Astrocyte (in vitro differentiated cells and primary cell): ENCODE measurements at places on chromosomes 12 and 14. TPM values are rescaled to one million over a fixed set of nuclear protein-coding genes. Genes with fewer than 3 reads are reported as not detected.

The RIC8B gene
- total RNA-seq, result 16.1 and 19.7 TPM in 2 replicates

The CTSG gene
- total RNA-seq, result not detected in 2 replicates

The GPR132 gene
- total RNA-seq, result 1.7 and 2.2 TPM in 2 replicates

The CACNA2D4 gene
- total RNA-seq, result 0.09 and 0.26 TPM in 2 replicates

The ANO4 gene
- total RNA-seq, result 41.3 and 42.8 TPM in 2 replicates

The CD163 gene
- not detected in 2 replicates for total RNA-seq

GRCh38 chr12:60035835-60036234 lies 440.0 kb downstream of the SLC16A7 start:
- peak; percentile 47 for DNase-seq

GRCh38 chr14:104037903-104038302 lies 47.6 kb upstream of the ASPG start:
- DNase-seq, result no peak

GRCh38 chr14:50808053-50808452 lies 22.9 kb downstream of the NIN start:
- no peak for DNase-seq

DNA sequence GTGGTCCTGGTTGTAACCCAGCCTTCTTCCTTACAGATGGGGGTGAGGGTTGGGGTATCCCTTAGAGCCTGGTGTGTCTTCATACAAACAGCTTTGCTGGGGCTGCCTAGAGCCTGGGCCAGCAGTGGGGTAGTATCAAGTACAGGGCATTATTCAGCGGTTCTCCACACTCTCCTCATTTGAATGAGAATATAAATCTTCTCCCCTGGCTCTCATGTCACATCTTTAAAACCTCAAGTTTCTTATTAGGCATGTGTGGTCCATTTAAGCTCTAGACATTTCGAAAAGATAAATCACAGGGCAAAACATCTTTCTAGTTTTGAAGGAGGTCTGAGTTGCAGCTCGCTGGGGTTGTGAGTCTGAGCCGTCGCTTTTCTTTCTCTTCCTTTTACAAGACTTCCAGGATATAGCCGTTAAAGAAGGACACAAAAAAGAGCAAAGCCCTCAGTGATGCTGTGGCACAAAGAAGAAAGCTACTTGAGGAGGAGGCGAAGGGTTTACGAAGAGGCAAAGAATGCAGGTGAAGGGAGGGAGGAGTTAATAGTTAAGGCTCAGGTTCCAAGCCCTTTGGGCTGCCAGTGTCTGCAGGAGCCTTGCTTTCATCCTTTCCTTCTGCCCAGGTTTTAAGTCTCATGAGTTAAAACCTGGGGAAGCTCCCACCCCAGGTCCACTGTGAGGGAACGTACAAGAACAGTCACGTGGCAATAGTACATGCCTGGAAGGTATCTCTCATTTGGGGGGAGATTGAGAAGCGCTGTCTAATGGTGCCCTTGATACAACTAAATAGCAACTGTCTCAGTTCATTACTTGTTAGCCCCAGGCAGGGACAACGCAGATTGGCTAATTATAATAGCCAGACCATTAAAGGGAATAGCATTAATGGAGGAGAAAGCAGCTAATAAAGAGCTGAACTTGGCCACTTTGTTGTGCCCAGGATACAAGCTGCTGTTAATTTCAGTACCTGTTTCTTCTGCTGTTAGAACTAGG lies 94.2 kb downstream of the ETV6 start:
- DNase-seq, result no peak

DNA sequence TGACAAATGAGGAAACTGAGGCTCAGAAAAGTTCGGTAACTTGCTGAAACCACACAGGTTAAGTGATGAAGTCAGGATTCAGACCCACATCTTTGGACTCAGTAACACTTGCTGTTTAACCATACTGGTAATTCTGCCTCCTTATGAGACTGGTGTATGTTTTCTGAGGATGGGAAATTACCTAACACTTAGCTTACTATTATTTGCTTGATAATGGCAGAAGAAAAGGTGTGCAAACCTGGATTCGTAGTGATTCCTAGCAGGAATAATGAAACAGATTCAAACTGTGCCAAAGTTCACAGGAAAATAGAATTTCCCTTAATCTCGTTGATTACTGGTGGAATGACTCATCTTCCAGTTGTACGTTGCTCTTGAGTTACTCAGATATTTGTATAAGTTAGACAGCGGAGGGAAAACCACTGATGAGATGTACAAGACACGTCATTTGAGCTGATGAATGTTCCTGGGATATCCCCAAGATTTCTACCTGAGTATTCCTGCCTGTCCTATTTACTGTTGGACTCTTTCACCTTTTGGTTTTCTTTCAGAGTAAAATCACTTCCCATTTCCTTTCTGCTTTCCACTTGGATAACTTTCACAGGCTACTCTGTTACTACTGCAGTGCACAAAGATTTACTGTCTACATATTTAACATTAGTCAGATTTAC lies 37.5 kb downstream of the PRORP start:
- DNase-seq, result peak; percentile 95

DNA sequence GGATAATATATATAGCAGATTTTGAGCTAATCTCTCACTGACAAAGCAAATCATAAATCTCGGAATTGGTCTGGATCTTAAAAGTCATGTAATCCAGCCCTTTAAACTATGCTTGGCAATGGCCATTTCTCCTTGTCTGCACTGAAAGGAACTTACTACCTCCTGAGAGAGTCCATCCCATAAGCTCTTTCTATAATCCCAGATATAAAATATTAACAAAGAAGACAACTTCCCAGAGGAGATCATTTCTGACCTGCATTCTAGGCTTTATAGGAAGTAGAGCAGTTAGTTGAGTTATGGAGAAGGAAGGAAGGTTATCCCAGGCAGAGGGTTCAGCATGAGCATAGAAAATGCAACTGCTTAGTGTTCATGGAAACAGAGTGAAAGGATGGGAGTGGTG lies 99.7 kb downstream of the TMEM117 start:
- DNase-seq, result no peak

DNA sequence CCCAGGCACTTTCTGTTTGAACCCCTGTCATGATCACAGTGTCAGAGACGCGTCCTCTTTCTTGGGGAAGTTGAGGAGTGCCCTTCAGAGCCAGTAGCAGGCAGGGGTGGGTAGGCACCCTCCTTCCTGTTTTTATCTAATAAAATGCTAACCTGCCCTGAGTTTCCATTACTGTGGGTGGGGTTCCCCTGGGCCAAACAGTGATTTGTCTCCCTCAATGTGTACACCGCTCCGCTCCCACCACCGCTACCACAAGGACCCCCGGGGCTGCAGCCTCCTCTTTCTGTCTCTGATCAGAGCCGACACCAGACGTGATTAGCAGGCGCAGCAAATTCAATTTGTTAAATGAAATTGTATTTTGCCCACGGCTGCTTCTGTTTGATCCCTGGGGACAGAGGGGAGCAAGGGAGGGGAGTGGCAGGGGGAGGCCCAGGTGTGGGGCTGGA lies 5.1 kb downstream of the SHMT2 start:
- no peak for DNase-seq

DNA sequence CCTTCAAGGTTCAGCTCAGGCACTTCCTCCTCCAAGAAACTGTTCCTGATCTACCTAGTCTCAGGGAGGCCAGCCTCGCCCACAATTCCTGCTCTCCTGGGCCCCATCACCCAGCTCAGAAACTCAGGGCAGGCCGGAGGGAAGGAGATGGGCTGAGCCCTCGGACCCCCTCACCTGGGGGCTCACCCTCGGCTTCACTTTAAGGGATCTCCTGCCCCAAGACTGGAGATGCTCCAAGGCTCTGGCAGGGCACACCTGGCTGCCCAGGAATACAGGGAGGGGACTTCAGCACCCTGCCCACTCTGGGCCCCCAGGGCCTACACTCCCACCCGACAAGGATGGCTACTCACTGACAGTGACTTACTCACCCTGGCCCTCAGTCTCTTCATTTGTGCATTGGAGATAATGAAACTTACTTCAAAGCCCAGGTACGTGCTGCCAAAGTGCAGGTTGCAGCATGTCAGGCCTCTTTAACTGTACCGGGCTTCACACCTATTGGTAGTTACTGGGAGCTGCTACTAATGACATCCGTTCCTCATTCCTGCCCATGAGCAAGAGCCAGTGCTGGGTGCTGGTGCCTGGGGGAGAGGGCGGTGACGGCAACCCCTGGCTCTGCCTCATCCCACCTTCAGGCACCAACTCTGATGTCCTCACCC lies 21.0 kb upstream of the PPP1R13B start:
- DNase-seq, result no peak

DNA sequence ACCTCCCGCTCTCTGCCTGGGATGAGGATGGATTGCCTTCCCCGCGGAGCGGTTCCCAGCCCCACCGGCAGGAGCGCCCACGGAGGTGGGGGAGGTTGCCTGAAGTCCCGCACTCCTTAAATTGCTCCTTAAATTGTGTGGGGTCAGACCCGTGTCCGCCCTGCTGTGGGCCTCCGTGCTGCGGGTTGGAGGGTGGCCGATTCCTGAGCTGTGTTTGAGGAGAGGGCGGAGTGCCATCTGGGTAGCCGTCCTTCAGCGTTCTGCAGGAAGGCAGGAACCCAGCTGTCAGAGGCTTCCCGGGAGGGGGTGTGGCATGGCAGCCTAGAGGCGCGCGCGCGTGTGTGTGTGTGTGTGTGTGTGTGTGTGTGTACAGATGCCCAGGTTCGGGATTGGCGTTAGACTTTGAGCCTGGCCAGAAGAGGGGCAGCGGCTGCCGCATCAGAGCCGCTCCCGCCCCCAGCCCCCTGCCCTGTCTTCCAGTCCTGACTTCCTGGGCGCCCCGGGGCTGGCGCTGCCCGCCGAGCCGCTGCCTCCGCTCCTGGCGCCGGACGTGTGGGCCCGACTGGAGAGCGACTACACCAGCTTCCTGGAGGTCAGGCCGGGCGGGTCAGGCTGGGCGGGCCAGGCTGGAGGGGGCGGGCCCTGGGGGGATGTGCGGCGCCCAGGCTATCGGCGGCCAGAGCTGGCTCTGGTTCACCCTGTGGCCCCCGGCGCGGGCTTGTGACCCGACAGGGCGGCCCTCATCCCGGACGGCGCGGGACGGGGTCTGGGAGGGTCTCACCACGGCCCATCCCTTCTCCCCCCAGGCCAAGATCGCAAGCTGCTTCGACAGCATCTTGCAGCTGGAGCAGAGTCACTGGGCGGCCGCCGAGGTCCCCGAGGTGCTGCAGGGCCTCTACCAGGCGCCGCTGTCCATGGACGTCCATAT lies 9.2 kb downstream of the EXOC3L4 start:
- no peak for DNase-seq

GRCh38 chr14:37466623-37467088 lies 128.4 kb downstream of the FOXA1 start:
- DNase-seq, result no peak

- no peak for DNase-seq
Measured at GRCh38 chr14:49615776-49616175, 4.7 kb downstream of the RPL36AL start.

GRCh38 chr14:73754911-73755360 lies 40.8 kb upstream of the PNMA1 start:
- peak; percentile 84 for DNase-seq

DNA sequence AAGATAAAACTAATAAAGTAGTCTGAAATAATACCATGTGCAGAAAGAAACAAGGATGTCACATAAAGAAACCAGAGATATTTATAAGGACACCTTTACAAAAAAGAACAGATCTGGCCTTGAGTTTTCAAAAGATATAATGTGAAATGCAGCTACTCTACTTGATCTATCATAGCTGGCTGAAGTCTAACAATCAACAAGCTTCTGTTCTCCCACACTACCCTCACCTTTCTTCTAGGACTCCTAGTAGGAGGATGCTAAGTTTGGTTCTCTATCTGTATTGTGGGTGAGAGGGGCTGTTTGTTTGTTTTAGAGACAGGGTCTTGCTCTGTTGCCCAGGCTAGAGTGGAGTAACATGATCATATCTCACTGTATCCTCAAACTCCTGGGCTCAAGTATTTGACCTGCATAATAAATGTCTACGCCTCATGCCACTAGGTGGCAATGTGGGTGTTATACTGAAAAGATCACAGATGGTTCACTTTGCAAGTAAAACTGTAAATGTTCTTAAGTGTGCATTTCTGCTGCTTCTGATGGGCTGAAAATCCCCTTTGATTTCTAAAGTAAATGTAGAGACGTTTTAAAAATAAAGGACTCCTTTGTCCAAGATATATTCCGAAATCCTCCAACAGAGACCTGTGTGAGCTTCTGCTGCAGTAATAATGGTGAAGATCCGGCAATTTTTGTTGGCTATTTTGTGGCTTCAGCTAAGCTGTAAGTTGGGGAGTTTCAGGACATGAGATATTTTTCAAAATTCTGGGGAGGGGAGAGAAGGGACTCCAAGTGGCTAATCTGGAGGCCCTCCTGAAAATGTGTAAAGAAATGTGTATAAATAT lies 269.3 kb downstream of the DAD1 start:
- peak; percentile 23 for DNase-seq

DNA sequence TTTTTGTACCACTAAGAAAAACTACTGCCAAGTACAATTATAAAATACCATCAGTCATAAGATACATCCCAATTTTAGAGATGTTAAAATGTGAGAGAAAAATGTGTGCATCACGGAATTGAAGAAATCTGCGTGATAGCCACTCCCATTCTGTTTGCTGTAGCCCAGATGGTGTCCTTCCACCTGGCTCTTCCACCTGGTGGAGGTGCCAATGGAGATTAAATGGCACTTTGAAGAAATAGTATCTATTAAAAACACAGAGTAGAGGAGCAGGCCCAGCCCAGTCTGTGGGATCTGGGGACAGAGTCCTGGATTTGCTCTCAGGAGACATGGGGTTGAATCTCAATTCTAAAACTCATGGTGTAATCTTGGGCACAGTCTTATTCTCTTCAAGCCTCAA lies 35.5 kb downstream of the TSPAN11 start:
- no peak for DNase-seq

- DNase-seq, result no peak
Measured at GRCh38 chr12:97299847-97300246, 162.8 kb upstream of the RMST start.

DNA sequence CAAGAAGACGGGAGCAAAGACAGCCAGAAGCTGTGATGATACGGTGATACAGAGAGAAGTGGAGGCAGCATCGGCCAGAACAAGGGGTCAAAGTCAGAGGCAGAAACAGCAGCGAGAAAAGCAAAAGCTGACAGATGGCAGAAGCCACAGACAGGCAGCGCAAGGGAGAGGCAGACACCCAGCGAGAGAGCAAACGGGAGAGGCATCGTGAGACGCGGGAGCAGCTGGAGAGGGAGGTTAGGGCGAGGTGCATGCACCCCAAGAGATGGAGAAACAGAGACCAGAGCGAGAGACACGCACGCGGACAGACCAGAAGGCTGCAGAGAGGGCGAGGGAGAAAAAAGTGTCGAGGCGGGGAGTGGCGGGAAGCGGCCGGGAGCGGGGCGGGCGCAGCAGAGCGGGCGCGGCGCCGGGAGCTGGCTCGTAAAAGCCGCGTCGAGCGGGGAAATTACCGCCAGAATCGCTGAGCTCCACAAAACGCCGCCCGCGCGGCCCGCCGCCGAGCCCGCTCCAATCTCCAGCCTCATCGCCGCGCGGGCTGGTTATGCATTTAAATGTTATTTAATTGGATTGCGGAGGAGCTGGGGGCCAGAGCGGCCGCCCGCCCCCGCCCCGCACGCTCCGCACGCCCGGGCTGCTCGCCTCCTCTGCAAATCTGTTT lies 15.6 kb downstream of the SMUG1 start:
- no peak for DNase-seq

- peak; percentile 47 for DNase-seq
Measured at GRCh38 chr12:120713861-120714482, 3.7 kb downstream of the UNC119B start.

- no peak for DNase-seq
Measured at GRCh38 chr14:62064751-62065323, 302.6 kb downstream of the SNAPC1 start.

GRCh38 chr14:22887260-22887989 lies 4.4 kb downstream of the REM2 start:
- DNase-seq, result peak; percentile 67
